Substantia nigra (tissue), 51 donors: ENCODE measurements at places on chromosomes 1 and 21.

- DNase-seq: no peak
Measured at GRCh38 chr21:37762606-37763005, 153.7 kb downstream of the KCNJ6 start.

GRCh38 chr1:47187231-47187925 is 2.5 kb downstream of the PDZK1IP1 start:
- DNase-seq: no peak

- no peak for DNase-seq
Measured at GRCh38 chr1:17392199-17392740, 20.3 kb downstream of the PADI6 start.

- DNase-seq: no peak
Measured at GRCh38 chr1:192539297-192540092, 36.1 kb upstream of the RGS1 start.

DNA sequence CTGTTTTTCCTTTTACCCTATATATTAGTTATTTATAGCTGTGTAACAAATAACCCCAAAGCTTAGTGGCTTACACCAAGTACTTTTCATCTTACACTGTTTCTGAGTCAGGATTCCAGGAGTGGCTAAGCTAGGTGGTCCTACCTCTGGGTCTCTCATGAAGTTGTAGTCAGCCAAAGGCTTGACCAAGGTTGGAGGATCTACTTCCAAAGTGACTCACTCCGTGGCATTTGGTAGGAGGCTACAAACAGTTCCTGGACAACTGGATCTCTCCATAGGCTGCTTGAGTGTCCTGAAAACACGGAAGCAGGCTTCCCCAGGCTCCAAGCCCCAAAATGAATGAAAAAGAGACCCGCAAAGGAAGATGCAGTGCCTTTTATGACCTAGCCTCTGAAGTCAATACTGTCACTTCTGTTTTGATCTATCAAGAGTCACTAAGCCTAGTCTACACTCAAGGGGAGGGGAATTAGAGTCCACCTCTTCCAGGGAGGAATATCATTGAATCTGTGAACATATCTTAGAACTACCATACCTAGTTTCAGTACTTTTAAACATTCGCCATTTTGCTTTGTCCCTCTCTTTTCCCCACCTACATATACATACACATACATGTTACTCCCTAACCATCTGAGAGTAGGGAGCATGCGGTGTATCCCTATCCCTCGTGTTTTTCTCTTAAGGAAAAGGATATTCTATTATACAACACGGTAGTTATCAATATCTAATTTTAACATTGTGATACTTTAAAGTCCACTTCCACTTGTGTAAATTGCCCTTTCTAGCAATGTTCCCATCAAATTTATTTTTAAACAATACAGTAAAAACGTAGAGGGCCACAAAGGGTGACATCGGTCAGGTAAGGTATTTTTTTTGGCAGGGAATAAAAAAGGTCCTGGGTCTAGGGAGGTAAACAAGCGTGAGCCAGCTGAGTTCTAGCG is 67.2 kb downstream of the SLC35A3 start:
- DNase-seq: no peak

- no peak for DNase-seq
Measured at GRCh38 chr1:167928457-167928852, 8.0 kb upstream of the DCAF6 start.
